HCT116 (cell line): ENCODE measurements at places on chromosomes 12 and 14. TPM values are rescaled to one million over a fixed set of nuclear protein-coding genes. Genes with fewer than 3 reads are reported as not detected.
A peak's percentile ranks its signal among the peaks of the same experiment; 100 is the strongest.

- DNase-seq: no peak
Measured at GRCh38 chr12:32214723-32215122, 108.1 kb downstream of the BICD1 start.

DNA sequence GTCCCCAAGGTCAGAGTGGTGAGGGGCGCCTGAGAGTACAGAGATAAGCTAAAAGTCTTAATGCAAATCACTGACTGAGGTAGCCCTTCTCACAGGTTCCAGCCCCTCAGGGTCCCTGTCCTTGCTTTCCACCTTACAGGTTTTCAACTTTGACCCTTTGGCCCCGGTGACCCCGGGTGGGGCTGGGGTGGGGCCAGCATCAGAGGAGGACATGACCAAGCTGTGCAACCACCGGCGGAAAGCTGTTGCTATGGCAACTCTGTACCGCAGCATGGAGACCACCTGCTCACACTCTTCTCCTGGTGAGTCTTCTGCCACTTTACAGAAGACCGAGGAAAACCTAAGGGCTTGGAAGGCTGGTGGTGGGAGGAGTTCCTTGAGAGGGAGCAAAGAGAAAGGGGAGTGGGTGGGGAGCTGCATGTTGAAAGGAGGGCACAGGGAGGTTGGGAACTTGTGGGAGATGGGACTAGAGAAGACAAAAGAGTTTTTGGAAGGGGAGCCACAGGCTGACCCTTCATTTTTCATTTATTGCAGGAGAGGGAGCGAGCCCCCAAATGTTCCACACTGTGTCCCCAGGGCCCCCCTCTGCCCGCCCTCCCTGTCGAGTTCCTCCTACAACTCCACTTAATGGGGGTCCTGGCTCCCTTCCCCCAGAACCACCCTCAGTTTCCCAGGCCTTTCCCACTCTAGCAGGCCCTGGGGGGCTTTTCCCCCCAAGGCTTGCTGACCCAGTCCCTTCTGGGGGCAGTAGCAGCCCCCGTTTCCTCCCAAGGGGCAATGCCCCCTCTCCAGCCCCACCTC lies 2.4 kb downstream of the MBD6 start:
- DNase-seq: no peak

The NUAK1 gene
- 7.4 TPM for total RNA-seq

DNA sequence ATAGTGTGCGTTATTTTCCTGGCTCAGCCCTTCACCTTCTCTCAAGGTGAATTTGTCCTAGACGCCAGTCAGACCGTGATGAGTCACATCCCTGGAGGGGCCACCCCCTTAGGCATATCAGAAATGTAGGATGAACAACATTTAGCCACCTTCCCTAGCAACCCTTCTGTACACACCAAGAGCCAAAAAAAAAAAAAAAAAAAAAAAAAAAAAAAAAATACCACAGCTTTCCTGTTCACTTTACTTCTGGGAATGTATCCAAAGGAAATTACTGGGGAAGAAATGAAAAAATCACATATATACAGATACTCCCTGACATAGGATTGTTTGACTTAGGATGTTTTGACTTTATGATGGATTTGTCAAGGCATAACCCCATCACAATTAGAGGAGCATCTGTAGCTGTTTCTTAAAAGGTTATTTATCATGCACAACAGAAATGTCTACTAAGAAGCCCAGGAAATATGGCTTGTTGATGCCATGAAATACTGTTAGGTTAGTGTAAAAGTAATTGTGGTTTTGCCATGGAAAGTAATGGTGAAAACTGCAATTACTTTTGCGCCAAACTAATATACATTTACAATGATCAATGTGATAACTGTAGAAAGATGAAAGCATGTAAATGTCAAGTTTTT lies 68.2 kb upstream of the BDKRB2 start:
- no peak for DNase-seq

GRCh38 chr14:103693515-103693914 lies 21.7 kb downstream of the XRCC3 start:
- no peak for DNase-seq

The ITGA5 gene
- total RNA-seq: 49.7 TPM

DNA sequence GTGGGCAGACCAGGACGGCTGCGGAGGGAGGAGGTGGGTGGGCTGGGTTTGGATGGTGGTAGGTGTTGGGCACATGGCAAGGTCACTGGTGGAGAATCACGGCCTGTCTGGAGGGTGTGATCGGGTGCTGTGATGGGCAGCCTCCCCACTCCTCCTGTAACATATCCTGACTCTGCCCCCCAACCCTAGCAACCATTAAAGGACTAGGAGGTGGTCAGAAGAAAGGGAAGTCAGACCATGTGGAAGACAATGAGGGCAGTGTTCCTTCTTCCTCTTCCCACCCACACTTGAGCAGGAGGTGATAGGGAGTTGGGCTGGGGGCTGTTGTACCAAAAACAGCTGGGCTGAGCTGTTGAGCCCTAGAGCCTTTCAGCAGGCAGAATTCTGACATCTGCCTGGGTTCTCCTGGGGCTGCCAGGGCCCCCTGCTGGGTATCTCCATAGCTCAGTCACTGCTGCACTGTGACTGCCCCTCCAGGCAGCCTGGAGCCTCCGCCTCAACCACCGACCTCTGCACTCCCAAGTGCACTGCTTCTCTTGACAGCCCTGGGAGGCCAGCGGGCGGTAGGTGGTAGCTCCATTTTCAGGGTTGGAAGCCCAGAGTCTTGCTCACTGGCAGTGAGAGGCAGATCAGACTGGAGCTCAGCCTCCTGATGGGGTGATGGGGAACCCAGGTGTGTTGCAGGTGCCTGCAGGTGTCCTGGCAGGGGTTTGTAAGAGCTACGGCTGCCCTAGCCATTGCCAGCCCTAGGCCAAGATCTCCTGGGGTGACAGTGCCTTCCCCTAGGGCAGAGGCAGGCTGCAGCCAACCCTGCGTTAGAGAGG lies 15.4 kb downstream of the VASH1 start:
- no peak for DNase-seq

The OVCH1 gene
- not detected for total RNA-seq

- no peak for DNase-seq
Measured at GRCh38 chr12:62604871-62605270, 138.2 kb downstream of the MON2 start.

GRCh38 chr14:62158779-62159178 lies 396.6 kb downstream of the SNAPC1 start:
- no peak for DNase-seq

- DNase-seq: peak; percentile 72
Measured at GRCh38 chr12:13581031-13581430, 384.5 kb downstream of the EMP1 start.

GRCh38 chr14:94775871-94776210 lies 5.9 kb upstream of the GSC start:
- DNase-seq: no peak

DNA sequence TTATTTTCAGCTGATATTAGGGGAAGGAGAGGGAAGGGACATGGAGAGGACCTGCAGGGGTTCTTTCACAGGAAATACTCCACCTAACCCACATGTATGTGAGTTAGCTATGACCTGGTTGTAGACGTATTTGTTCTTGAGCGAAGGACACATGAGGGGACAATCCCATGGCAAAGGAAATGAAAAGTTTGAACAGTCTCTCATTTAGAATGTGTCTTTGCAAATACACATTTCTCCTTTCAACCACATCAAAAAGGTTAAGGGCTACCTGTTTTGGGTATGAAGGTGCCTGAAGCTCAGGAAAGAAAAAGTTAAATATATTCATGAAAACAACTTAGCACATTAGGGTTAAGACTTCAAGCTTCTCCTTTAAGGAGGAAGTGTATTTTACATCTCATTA lies 7.4 kb downstream of the PYGL start:
- no peak for DNase-seq

The WNT1 gene
- total RNA-seq: not detected

The CCDC38 gene
- total RNA-seq: 0.27 TPM

- no peak for DNase-seq
Measured at GRCh38 chr12:54431911-54432814, 13.1 kb upstream of the ITGA5 start.

The CHGA gene
- not detected for total RNA-seq

The KRT6C gene
- not detected for total RNA-seq

- no peak for DNase-seq
Measured at GRCh38 chr12:122080149-122081082, 1.9 kb downstream of the MLXIP start.
